ENCODE measurements at places on chromosomes 3 and 15.
A peak's percentile ranks its signal among the peaks of the same experiment; 100 is the strongest.

GRCh38 chr15:73631915-73632669 is 1.1 kb downstream of the NPTN start:
- peak; percentile 61 for DNase-seq

DNA sequence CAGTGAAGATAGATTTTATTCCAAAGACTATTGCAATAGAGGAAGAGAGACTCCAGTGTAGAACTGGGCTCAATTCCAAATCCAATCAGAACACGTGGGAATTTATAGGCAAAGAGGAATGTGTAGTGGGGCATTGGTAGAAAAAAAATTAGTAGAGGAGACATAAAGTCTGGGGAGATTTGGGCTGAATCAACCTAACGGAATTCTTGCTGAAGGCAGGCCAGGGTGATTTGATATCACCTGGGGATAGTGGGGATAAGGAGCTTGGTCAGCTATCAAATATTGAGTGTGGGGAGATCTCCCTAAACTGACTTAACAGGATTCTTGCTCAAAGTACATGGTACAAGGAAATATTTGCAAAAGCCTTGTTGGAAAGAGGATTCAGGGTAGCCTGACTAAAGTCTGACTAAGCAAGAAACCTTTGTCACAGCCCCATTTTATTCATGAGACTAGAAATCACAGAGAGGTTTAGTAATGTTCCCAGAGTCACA is 29.6 kb downstream of the SST start:
- no peak for DNase-seq

DNA sequence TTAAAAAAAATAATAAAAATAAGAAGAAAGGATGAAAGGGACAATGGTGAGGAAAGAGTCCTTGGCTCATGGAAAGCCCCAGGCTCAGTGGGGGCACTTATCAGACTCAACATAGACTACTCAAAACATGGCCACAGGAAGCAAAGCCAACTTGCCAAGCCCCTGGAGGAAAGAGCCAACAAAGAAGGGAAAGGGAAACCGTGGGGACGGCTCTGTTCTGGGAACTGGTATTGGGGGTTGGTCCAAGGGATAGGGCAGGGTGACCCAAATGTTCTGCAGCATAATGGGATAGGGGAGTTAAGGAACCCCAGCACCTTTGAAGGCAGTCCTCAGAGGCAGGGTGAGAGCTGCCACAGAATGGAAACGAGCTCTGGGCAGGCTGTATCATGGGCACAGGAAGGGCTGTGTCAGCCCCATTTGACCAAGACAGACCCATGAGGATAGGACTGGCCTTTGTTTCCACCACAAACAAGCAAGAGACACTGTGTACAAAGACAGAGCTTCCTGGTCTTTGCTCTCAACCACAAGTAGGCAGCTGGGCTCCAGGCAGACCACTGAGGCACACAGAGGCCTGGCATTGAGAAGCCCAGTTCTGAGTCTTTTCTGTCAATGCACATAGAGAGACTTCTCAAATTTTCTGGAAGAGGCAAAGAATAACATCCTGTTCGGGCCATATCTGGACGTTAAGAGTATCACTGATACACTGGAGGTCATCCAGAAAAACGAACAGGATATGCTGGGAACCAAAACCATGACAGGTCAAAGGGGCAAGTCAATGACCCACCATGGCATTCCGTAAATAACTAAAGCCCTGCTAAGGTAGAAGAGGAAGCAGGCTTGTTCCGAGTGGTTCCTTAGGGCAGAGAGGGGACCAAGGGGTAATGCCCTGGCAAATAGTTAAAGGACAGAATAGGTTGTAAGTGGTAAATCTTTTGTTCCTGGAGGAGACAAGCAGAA is 10.6 kb upstream of the SEMA7A start:
- no peak for DNase-seq

- no peak for DNase-seq
These were observed 231.5 kb downstream of the THRB start for GRCh38 chr3:24263069-24263668.

DNA sequence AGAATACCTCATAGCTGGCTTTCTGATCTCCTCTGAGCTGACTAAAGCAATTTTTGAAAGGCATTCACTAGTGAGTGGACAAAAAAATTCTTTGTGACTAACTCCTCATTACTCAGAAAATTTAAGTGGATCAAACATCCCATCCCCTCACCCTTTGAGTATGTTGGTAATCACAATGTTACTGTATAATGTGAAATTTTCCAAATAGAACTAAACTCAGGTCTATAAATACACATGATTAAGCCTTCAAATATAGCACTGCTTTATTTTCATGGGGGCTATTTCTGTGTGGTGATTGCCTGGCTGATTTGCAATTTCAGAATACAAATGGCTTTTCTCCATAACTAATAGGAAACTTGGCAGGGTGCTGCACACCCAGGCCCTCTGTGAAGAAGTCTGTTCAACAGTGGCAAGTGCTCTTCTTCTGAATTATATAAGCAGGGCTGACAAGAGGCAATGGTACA is 45.9 kb upstream of the ACTC1 start:
- no peak for DNase-seq

GRCh38 chr15:55741833-55742497 is 987 bp downstream of the PRTG start:
- no peak for DNase-seq

GRCh38 chr3:127512256-127512655 is 78.3 kb downstream of the TPRA1 start:
- no peak for DNase-seq

- no peak for DNase-seq
These were observed 6.0 kb upstream of the FNDC3B start for GRCh38 chr3:172033396-172033795.

GRCh38 chr3:65713016-65713415 is 325.7 kb downstream of the MAGI1 start:
- peak; percentile 75 for DNase-seq

GRCh38 chr15:33064878-33065277 is 129.6 kb downstream of the FMN1 start:
- peak; percentile 43 for DNase-seq

GRCh38 chr3:58223855-58224254 is 13.1 kb upstream of the DNASE1L3 start:
- no peak for DNase-seq

GRCh38 chr3:179464323-179465092 is 13.2 kb upstream of the GNB4 start:
- no peak for DNase-seq

DNA sequence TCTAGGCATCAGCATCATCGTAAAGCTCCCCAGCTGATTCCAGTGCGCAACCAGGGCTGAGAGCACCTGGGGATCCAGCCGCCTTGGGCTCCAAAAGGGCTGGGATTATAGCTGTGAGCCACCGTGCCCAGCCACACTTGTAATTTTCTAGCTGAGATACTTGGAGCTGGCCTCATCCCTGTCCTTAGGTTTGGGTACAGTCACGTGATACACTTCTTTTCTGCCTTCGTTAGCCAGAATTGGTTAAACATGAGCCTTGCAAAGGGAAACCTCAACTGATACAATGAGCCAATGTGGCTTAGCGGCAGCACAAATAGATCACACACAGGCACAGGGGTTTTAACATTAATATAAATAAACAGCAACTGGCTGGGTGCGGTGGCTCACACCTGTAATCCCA is 69.8 kb upstream of the GCNT3 start:
- no peak for DNase-seq

DNA sequence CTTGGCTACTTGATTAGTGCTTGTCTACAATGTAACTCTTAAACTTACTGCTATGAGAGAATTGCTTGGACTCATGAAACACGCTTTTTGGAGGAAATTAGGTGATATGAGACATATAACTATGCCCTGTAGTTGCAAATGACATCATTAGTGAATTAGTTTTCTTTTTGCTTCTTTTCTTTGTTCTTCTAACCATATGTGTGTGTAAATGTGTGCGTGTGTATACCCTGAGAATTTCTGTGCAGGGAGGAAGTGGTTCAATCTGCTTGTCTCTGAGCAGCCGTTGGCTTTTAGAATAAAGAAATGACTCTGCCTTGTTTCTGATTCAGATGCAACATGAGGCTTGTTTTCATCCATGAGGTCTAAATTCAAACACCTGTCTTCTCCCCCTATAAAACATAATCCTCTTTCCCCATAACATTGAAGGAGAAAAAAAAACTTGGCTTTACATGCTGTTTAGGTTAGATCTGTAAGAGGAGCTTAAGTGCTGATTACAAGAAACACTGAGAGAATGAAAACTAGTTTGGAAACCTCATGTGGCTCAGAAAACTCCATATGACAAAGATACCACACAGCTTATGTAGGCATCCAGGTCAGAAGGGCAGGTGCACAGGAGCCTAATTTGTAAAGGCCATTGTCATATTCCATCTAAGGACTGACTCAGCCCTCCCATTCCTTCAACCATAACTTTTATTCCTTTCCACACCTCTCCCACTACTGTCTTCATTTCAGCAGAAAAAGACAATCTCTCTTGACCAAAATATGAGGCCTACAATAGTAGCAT is 30.5 kb upstream of the BLM start:
- DNase-seq = no peak

DNA sequence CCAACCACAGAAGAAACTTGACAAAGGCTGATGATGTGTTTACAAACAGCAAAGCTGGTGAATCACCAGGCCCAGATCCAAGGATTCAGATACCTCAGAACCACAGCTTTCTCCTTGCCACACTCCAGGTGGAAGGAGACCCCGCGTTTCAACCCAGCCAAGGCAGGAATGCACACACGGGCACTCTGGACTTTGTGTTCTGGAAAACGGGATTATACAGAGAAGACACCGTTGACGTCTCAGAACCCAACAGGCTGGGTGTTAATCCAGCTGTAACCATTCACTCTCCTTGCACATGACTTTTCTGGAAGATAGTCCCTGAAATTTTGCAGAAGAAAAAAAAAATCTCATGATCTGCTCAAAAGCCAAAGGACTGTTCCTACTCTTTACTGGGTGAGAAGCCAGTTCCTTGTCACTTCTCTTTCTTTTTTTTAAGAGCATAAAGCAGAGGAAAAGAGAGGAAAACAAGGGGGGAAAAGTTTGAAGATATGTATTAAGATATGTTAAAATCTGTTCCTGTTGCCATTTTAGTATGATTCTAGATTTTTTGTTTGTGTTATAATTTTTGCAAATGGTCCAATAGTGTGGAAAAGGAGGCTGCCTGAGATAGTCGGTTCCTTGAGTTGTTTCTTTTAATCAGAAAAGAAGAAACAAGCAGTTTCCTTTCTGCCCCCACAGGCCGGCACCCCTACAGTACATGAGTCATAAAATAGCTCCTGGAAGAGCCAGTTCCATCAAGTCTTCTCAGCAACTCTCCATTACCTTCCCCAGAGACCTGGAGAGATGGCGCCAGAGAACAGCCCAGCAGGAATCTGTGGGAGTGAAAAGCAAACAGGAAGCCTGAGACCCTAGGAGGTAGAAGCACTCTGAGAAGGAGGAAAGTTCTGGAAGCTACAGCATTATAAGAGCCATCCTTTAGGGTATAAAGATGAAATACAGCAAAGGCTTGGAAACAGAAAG is 73.1 kb downstream of the RORA start:
- DNase-seq = peak; percentile 9

DNA sequence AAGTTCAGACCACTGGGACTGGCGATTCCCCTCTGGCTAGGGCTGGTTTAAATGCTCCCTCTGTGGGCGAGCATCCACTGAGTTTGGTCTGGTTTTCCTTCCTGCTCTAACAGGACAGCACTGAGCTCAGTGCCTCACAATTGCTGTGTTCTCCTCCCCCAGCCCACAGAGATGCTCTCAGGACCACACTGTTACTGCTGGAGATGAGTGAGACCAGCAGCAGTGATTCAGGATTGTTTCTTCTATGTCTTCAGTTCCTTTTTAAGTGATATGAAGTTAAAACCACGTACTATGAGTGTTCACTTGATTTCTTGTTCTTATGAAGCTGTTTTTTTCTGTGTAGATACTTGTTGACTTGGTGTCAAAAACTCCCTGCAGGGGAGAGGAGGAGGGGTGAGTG is 180.4 kb upstream of the COL8A1 start:
- DNase-seq = no peak

DNA sequence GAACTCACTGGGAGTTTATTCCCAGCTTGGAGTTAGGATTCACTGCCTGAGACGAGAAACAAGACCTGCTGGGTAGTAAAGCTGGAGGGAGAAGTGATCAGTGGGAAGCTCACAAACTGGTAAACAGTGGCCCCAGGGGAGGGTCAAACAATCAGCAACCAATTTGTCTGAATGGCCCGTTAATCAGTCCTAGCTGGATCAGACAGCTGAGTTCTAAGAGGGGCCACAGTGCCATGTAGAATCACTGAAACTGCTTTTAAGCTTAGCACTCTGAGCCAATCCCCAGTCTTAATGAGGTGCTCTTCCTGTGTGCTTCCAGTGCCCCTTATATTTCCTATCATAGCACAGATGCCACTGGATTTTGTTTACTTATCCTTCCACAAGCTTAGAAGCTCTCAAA is 591.7 kb downstream of the RSL24D1 start:
- DNase-seq = no peak

DNA sequence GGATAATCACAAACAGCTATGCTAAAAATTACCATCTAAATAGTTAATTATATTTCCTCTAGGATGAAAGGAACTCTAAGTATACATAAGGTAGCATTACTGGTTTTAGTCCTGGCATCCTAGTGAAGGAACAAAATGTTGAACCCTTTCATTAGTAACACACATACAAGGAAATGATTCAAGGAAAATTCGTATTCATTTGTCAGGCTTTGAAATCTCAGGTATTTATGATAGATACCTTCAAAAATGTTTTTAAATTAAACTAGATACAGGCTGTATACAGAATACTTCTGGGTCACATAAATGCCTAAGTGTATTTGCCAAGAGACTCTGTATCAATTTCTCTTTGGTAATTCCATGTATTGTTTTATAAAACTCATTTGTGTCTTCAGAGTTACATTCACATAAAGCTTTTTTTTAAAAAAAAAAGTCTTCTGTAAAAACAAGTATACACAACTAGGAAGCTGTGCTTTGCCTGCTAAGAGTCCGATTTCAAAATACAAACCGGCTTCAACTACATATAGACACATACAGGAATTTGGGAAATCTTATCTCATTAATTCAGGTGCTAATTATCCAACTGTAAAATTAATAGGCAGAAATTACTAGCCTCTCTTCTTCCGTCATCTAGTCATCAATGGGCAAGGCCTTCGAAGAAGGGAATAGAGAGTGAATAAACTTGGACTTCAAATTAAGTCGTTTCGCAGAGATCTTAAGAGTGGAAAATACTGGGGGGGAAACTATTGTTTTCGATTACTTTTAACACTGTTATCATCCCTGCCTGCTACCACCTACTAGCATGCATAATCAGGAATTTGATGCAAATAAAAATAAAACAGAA is 1.3 kb downstream of the SECISBP2L start:
- DNase-seq = peak; percentile 29

GRCh38 chr3:8840556-8840955 is 71.1 kb upstream of the OXTR start:
- peak; percentile 65 for DNase-seq

- DNase-seq = peak; percentile 78
These were observed 566.9 kb upstream of the CCDC54 start for GRCh38 chr3:106810300-106810875.

- no peak for DNase-seq
These were observed 192.0 kb upstream of the HES1 start for GRCh38 chr3:193943851-193944517.

All from fibroblast of the aortic adventitia (primary cell).